LNCaP clone FGC (cell line): ENCODE measurements at places on chromosomes 1 and 21.
A peak's percentile ranks its signal among the peaks of the same experiment; 100 is the strongest.

- DNase-seq: no peak
These were observed 35.0 kb upstream of the SLC2A1 start for GRCh38 chr1:42993502-42994136.

- no peak for DNase-seq
These were observed 48.6 kb downstream of the SCYL3 start for GRCh38 chr1:169844941-169845608.

DNA sequence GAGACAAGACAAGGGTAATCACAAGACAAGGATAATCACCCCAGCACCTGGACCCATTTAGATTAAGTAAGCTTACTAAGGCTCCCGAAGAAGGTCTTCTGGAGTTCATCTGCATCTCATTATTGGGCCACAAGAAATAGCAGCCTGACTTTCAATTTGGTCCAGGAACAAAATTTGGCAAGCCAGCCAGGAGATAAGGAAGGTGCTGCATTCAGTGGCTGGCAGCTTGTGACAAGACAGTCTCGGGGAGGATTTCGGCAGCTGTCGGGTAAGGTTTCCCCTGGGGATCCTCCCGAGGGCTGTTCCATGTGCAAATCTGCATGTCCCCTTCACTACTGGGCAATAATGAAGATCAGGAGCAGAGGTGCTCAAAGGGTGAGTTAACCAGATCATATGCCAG, 195.2 kb downstream of the FCRL5 start:
- DNase-seq: no peak

DNA sequence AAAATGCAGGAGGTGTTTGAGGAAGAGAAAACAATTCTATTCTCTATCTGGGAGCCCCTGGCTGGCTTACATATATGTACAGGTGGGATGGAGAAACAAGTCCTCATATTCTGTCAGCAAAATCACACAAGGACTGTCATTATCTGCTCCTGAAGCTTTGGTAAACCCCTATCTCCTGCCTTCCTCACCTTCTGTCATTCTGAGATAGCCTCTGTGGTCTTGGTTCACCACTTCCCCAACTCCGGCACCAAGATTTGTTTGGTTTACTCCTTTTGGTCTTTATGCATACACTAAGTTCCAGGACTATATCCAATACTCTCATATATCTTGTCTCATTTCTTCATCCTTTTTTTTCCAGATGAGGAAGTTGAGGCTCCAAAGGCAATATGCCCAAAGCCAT, 551.1 kb downstream of the PLPP3 start:
- no peak for DNase-seq

DNA sequence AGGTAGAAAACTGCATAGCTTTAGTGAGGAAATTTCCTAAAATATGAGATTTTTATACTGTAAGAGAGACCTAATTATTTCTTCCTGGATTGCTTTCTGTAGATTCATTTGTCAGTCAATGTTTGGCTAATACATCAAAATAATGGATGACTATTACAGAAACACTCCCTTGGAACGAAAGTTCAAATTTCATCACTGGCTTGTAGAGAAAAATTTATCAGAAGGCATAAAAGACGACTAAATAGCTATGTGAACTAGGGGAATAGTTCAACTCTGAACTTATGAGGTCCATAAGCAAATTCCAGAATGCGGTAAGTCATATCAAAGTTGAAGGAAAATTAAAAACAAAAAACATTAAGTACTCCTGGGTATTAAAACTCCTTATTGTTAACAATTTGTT, 36.0 kb downstream of the WNT2B start:
- no peak for DNase-seq

DNA sequence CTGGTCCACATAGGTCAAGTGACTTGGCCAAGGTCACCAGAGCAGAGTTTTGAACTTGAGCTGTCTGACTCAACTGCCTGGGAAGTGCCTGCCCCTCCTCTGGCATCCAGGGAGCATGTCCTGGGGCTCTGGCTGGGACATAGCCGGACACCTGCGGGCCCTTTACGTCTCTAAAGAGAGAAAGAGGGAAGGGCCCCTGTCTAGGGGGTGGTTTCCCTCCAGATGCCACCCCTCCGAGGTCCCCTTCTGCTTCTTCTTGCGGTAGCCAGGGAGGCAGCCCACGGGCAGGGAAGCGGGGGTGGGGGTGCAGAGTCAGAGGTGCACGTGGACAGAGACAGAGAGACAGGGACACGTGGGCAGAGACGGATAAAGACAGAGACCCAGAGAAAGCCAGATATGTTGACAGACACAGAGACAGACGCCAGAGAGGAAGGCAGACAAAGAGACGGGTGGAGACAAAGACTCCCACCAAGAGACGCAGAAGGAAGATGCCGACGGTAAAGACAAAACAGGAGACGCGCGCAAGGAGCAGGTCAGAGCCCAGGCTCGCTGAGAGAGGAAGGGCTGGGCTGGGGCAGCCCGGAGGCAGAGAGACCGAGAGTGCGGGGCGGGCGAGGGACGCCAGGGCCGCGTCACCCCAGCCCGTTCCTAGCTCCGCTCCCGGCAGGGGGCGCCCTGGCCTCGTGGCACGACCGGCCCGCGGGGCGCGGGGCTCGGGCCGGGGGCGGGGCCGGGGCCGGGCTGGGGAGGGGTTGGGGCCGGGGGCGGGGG, 458 bp upstream of the ALPL start:
- DNase-seq: no peak

DNA sequence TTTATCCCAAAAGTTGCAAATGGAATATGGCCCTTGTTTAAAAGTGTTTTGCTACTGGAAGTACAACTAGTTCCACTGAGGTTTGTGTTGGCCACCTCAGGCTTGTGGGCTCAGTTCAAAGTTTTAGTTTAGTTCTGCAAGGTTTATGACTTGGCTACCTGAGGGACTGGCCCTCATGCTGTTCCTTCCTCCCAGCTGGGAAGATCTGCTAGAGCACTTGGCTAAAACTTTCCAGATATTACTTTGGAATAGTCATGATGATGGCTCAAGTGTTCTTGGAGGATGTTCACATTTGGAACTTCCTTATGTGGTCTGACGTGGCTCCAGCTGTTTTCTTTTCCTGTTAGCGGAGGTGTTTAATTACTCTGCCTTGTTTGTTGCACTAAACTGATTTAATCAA, 110.2 kb upstream of the IVNS1ABP start:
- no peak for DNase-seq

GRCh38 chr1:156086256-156086662, 4.0 kb upstream of the MEX3A start:
- peak; percentile 22 for DNase-seq
